ENCODE measurements at places on chromosomes 3 and 15. TPM values are rescaled to one million over a fixed set of nuclear protein-coding genes. Genes with fewer than 3 reads are reported as not detected.

GRCh38 chr3:25412269-25412668, 15.8 kb upstream of the RARB start:
- no peak for DNase-seq

DNA sequence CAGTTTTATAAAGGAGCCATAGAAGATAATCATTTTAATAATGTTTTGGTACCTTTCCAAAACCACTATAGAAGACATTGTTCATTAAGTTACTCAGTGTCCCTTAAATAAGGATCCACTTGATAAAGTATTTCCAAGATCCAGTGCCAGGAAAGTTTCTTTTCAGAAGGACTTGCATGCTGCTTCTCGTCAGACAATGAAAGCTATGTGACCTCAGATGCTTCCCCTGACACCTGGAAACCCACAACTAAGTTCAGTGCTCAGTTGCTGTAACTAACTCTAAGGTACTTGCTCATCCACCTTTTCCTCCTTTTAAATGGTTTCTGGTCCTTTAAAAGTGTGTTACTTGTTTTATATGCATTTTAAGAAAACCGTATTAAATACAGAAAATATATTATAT, 7.3 kb downstream of the SSR3 start:
- DNase-seq, result no peak

DNA sequence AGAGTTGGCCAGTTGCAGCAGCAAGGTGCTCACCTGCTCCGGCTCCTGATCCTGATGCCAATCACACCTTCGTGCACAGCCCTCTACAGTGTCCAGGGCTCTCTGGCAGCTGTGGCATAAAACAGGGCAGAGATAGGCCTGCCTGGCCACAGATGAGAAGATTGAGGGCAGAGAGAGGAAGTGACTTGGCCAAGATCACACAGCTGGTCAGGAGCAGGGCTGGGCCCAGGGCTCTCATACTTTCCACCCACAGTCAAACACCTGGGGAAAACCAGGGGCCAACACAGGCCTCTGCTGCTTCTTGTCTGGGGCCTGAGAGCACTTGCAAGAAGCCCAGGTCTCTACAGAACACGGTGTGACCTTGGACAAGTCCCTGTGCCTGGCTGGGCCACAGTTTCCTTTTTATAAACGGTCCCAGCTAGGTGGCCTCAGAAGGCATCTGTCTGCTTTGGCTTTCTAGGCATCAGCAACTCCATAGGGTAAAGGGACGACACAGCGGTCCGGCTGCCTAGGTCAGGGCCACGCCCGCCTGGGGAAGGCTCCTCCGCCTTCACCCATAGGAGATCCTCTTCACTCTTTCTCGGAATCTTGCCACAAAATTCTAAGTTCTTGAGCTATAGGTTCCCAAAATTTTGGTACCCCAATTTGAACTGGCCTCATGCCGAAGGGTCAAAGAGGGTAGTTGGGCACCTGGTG, 3.1 kb downstream of the ATP2B2 start:
- no peak for DNase-seq

GRCh38 chr3:42655980-42656679, 2.6 kb downstream of the ZBTB47 start:
- DNase-seq, result peak; percentile 28

DNA sequence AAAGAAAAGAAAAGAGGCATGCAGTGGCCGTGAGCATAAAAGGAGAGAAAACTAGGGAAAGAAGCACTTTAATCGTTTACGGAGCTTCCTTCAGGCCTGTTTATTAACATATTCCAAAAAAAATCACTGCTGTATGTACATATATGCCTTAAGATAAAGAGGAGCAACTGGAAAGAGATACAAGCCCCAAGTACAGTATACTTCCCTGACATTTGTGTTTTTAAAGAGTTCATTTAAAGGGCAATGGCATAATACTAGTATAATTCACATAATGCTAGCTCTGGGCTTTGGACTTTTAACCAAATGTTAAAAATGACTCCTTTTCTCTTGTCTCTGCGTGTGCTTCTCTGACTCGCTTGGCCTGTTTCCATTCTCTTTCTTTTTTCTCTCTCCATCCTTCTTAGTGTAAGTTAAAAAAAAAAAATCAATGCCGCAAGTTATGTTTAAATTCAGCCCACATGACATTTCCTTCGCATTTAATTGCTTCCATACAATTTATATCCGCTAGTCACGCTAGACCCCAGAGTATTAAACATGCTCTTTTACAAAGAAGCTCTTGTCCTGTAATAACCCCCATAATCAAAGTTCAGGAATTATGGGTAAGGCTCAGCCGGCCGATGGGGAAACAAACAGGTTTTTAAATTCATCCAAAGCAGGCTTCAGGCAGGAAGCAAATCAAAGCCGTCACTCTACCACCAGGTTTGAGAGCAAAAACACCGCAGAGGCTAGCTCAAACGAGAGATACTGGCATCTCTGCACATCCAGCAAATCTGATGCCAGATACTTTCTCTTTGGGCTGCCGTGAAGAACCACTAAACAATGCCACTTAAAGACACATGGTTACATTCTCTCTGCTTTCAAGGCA, 19.4 kb downstream of the WWTR1 start:
- DNase-seq, result no peak

Gene ATP13A5
- not detected for total RNA-seq

Gene IL5RA
- total RNA-seq, result not detected

Gene TTC21A
- 2.0 TPM for total RNA-seq

Gene CDHR4
- not detected for total RNA-seq

Gene TRH
- not detected for total RNA-seq
